ENCODE measurements at places on chromosomes 7 and 10. TPM values are rescaled to one million over a fixed set of nuclear protein-coding genes. Genes with fewer than 3 reads are reported as not detected.
A peak's percentile ranks its signal among the peaks of the same experiment; 100 is the strongest.

GRCh38 chr7:21526007-21526406, 16.8 kb upstream of the DNAH11 start:
- DNase-seq = peak; percentile 47

- no peak for DNase-seq
These were observed 300.8 kb downstream of the SDHAF3 start for GRCh38 chr7:97418312-97418711.

- no peak for DNase-seq
These were observed 39.8 kb downstream of the CDH23 start for GRCh38 chr10:71436268-71437125.

- DNase-seq = peak; percentile 77
These were observed 69.8 kb downstream of the LSMEM1 start for GRCh38 chr7:112550468-112551060.

DNA sequence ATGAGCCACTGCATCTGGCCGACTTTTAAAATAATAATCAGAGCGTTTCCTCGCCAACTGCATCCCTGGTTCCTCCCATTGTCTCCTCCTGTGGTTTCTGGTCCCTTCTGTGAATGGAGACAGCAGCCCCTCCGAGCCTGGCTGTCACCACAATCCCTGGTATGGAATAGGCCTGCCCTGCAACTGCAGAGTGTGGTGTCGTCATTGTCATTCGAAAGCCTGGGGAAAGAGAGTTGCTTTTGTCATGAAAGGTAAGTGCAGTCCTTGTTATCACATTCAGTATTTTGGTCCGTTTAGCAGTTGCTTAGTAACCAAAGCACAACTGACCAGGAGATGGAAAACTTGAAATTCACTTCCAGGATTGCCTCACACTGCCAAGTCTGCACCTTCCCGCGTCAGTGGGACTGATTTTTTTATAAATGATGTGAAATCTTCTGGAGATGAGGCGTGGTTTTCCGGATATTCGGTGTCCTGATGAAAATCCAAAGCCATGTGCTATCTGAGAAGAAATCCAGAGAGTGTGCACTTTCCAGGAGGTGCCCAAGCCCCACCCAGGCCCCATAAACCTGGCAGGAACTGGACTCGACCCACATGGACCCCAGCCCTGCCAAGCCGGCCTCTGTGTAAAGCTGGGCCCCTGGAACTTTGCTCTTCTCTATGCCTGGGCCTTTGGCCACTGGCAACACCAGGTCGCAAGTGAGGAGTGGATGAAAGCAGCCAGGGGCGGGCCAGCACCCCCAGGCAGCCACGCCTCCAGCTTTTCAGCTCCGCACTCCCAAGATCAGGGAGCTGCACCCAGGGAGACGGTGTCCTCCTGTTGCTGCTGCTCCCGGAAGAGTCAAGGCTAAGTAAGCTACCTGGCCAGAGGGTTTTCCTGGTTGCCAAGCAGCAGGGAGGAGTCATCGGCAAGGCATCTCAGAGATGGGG, 133.7 kb upstream of the SH2B2 start:
- no peak for DNase-seq

DNA sequence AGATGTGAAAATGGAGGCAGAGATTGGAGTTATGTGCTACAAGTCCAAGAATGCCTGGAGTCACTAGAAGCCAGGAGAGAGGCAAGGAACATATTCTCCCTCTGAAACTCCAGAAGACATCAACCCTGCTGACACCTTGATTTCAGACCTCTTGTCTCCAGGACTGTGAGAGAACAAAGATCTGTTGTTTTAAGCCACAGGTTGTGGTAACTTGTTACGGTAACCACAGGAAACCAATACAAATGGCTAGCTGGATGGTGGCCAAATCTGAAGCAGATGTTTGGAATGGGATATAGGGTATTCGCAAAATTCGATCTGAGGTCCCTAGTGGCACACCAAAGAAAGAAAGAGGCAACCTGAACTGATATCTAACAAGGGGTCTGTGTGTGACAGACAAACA, 129.0 kb downstream of the HERPUD2 start:
- DNase-seq = no peak

GRCh38 chr7:102261451-102261850, 25.2 kb upstream of the SH2B2 start:
- DNase-seq = no peak

DNA sequence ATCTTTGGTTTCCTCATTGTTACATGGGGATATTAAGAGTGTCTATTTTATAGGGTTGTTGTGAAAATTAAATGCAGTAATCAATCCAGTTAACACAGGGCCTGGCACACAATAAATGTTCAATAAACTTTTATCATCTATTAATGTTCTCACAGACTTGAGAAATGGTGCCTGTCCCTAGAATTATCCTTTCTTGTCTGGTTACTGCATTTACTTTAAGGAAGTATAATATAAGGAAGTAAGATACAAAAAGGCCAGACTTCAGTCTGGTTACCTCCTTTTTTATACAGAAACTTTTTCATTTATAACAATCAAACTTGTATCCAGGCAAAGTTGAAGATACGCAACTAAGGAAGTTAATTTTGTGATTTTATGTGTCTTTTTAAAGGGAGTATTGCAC, 117.0 kb downstream of the LHFPL3 start:
- DNase-seq = no peak

- DNase-seq = no peak
These were observed 19.4 kb upstream of the SGCE start for GRCh38 chr7:94675356-94675755.

DNA sequence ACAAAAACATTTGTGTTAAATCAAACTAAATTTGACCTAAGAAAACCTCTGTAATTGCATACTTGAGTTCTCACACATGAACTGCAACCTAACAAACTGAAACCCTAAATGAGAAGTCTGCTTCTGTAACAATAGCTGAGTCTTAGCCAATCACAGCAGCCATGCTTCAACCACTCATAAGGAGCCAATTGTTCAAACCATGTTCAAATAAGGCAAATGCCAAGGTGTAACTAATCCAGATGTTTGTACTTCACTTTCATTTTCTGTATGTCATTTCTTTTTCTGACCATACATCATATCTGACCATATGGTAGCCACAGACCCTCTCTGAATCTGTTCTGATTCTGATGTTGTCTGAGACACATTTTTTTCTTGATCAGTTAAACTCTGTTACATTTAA, 47.5 kb upstream of the ANTXRL start:
- no peak for DNase-seq

DNA sequence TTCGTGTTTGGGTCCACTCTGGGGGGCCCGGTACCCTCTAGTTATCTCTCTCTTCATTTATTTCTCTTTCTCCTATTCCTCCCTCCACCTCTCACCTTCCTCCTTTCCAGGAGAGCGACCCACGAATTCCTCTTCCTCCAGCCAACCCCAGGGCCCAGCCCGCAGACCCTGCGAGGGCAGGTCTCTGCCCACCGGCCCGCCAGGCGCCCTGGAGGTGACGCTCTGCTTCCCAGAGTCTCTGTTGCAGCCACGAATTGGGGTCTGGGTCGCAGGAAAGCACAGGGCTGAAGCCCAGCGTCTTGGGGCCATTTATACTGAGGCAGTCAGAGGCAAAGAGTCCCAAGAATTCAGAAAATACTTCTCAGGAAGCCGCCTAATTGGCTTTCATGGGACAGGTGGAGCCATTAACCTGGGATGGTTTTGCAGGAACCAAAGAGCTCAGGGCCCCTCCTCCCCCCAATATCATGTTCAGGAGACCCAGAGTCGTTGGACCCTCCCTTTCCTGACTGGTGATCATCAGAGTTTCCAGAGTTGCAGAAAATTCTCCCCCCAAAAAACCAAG, 2.7 kb upstream of the EN2 start:
- no peak for DNase-seq

DNA sequence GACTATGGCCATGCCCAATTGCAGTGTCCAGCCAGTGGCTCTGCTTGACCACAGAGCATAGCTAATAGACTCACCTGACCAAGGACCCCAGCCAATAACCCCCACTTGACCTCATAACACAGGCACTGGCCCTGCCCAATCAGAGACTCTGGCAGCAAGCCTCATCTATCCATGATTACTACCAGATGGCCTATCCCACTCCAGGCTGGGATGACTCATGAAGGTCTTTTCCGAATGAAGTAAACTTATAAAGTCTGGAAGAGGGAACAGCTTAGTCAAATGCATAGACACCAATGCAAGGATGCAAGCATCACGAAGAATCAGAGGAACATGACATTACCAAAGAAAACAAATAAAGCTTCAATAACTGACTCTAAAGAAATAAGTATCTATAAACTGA, 141.4 kb downstream of the TMEM168 start:
- DNase-seq = no peak

- DNase-seq = no peak
These were observed 45.7 kb downstream of the SEMA3C start for GRCh38 chr7:80873140-80873539.

DNA sequence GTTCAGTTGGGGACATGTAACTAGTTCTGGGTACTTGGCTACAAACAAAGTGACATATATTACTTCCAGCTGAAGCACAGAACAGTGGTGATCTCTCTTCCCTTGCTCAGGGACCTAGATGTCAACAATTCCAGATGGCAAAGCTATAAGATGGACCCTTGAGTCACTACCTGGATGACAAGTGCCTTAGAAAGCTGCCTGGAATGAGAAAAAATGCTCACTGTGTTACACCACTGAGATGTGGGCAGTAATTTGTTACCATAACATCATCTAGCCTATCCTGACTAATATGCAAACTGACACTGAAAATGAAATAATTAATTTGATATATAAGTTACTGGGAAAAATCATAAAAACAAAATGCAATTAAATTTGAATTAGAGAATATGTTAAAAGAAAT, 16.4 kb upstream of the CTTNBP2 start:
- no peak for DNase-seq

- DNase-seq = no peak
These were observed 229.1 kb downstream of the CUX1 start for GRCh38 chr7:102046373-102047117.

- no peak for DNase-seq
These were observed 86.5 kb downstream of the SEMA3A start for GRCh38 chr7:84108119-84108518.

- DNase-seq = no peak
These were observed 194.4 kb upstream of the RNF32 start for GRCh38 chr7:156445997-156446761.

- DNase-seq = no peak
These were observed 365.6 kb upstream of the MGMT start for GRCh38 chr10:129101232-129101980.

DNA sequence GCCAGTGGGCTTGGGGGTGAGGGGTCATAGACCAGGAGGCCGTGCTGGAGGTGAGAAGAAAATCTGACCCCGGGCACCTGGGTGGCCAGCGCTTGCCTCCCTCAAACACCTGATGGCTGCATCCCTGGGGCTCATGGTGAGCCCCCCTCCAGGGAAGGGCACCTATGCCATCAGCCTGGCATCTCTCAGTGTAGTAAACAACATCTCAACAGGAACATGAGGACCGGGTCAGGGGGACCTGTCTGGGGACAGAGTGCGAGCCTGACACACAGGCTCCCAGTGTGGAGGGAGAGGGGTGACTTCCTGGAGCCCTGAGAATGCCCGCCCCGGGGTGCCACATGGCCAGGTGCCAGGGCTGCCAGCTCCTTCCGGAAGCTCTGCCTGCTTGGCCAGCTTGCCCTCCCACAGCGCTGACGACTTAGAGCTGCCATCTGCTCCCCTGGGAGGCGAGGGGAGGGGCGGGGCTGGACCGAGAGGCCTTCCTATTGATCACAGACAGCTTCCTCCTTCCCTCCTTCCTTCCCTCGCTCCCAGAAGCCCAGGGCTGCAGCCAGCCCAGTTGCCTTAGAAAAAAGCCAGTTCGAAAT, 12.3 kb downstream of the STX1A start:
- DNase-seq = peak; percentile 43

GRCh38 chr10:35423505-35424306, 87.4 kb downstream of the CCNY start:
- DNase-seq = no peak

GRCh38 chr10:11035301-11035991, 17.8 kb downstream of the CELF2 start:
- no peak for DNase-seq

DNA sequence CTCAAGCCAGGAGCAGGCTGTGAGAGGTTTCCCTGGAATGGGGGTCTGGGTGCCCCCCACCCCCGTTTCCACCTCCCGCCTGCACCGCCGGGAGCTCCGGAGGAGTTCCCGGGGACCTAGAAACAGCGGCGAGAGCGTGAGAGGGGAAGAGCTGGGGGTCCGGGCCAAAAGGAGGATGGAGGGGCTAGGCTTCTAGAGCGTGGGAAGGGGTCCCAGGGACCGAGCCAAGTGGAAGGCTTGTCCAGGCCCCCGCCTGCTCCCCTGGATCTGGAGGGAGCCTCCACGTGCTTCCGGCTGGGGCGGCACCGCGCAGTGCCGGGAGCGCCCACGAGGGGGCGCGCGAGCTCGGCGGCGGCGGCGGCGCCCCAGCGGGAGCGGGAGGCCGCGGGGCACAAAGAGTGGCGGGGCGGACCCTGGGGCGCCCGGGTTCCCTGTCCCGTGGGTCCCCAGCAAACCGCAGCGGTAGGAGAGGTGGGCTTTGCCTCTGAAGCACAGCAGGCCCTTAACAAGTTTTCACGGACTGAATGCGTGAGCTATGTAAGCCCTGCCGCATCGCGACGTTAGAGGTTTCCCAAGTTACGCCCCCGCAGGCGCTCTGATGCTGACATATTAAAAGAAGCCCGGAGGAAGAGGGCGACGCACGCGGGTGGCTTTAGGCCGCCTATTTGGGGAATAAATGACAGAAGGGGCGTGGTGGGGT, 104.4 kb upstream of the LRRC4 start:
- peak; percentile 76 for DNase-seq

DNA sequence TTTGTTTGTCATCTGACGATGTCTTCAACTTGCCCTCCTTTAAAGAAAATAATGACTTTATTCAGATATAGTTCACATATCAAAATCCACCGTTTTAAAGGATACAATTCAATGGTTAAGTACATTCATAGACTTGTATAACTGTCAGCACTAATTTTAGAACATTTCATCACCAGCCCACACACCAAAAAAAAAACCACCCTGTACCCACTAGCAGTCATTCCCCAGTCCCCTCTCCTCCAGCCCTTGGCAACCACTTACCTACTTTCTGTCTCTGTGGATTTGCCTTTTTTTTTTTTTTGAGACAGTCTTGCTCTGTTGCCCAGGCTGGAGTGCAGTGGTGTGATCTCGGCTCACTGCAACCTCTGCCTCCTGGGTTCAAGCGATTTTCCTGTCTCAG, 5.3 kb upstream of the HILPDA start:
- no peak for DNase-seq

GRCh38 chr10:106474876-106475275, 689.6 kb downstream of the SORCS1 start:
- DNase-seq = no peak

- DNase-seq = peak; percentile 67
These were observed 167.6 kb downstream of the AMPH start for GRCh38 chr7:38463277-38464225.

The HABP2 gene
- total RNA-seq = not detected

The PLXDC2 gene
- total RNA-seq = 22.9 TPM

The TASOR2 gene
- total RNA-seq = 66.4 TPM

The HTRA1 gene
- not detected for total RNA-seq

The HOXA2 gene
- not detected for total RNA-seq

The PON1 gene
- total RNA-seq = not detected

The SPDYE8 gene
- not detected for total RNA-seq

The TSPAN12 gene
- not detected for total RNA-seq

Measured in natural killer cell (primary cell).